Stimulated activated CD4-positive, alpha-beta T cell treated with anti-CD3 and anti-CD28 coated beads, Interleukin-2, amount 100 ng/mL, for 4 hours (primary cell): ENCODE measurements at places on chromosomes 3 and 15.

DNA sequence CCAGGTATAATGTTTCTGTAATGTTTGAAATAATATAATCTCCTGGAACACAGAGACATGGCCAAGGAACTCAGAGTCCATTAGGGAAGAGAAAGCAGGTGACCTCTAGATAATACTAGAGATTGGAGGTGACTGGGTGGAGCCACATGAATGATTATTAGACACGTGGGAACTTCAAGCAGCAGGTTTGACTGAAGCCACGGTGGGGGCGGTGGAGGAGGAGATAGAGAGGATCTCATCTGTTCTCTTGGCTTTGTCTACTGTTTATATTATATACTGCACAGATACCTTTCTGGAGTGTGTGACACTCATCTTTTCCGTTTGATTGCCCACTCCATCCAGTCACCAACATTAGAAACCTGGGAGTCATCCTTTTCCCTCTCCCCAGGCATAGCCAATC, 33.7 kb downstream of the KIF7 start:
- no peak for DNase-seq

DNA sequence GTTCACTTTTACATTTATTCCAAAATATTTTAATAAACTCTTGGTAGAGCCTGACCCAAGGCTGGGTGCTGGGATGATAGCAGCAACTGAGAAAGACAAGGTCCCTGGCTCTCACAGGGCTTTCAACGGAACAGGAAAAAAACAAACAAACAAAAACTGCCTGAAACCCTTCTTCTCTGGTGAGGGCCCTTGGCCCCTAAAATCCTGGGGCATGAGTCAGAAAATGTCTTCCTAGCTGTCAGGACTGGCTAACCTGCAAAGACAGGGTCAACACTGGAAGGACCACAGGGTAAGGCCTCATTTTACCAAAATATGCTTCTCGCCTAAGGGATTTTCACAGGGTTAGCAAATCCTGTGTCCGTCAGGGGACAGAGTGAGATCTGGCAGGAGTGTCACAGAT, 45.7 kb upstream of the WNT5A start:
- no peak for DNase-seq

GRCh38 chr3:11459186-11459824, 184.4 kb downstream of the VGLL4 start:
- DNase-seq: no peak

- no peak for DNase-seq
Measured at GRCh38 chr3:177470197-177470941, 273.1 kb upstream of the TBL1XR1 start.

- DNase-seq: no peak
Measured at GRCh38 chr3:108404368-108404767, 106.0 kb downstream of the MYH15 start.

- no peak for DNase-seq
Measured at GRCh38 chr15:56640549-56640948, 92.8 kb downstream of the ZNF280D start.

- no peak for DNase-seq
Measured at GRCh38 chr3:9810846-9811245, 784 bp downstream of the TTLL3 start.

- DNase-seq: no peak
Measured at GRCh38 chr3:29582273-29582672, 301.4 kb downstream of the RBMS3 start.

- no peak for DNase-seq
Measured at GRCh38 chr15:33211176-33211808, 16.8 kb upstream of the FMN1 start.

- no peak for DNase-seq
Measured at GRCh38 chr15:33822479-33822878, 145.8 kb upstream of the CHRM5 start.

- no peak for DNase-seq
Measured at GRCh38 chr3:175105066-175105465, 245.9 kb downstream of the NAALADL2 start.

DNA sequence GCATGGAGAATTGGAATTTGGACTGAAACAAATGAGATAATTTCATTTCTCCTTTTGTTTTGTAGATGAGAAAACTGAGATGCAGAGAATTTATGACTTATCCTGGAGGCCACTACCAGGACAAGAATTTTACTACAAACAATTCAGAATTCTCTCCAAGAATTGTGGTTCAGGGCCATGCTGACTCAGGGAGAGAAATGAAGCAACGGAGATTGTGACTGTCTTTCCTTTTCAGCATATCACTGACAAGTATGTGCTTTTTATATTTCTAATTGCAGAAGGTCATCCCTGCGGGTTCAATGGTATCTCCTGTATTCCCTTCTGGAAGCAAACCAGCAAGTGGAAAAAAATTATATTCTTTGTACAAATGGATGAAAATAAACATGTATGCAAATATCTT, 170.8 kb upstream of the MITF start:
- no peak for DNase-seq

DNA sequence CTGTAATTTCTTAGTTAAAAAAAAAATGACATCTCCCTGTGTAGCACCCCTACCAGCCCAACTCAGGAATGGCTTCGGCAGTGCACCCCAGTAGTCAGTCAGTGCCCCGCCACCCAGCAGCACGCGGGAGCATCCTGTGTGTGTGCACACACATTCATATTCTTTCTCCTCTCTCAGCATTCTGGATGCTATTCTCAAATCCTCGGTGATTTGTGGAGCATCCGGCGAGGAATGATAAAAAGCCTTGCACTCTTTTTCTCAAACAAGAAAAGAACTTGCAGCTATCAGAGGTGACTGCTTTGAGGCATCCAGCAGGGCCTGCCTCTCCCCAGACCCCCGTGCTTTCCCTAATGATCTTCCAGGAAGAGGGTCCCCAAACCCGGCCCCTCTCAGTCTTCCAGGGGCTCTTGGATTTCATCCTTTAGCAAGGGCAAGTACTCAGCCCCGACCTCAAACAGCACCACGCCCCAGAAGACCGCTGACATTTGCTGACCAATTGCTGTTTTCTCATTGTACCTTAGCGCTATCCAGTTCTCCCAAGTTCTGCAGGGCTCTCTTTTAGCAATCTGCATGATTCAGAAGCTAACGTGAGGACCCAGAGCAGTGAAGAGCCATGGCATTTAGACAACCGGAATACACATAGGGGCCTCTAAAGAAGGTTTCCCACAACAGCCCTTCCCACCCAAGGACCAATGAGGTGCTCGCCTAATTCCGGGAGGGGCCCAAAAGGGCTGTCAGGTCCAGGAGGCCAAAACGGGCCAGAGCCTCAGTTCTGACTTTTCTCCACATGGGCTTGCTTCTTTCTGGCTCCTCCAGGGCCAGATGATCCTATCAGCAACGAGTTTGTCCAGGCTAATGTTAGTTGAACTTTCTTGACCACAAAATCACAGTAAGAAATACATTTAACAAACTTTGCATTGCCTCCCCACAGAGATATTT, 72.2 kb downstream of the FAM174B start:
- DNase-seq: no peak

DNA sequence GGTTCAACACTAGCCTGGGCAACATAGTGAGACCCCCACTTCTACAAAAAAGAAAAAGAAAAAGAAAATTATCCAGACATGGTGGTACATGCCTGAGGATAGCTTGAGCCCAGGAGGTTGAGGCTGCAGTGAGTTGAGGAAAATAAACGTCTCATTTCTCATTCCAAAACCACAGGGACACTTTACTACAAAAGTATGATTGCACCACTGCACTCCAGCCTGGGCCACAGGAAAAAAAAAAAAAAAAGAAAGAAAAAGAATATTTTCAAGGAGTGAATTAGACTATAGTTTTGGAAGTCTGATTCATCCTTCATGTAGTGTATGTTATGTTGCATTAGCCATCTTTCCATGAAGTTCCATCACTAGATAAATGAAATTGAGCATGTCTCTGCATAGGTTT, 149.5 kb upstream of the THBS1 start:
- DNase-seq: no peak

DNA sequence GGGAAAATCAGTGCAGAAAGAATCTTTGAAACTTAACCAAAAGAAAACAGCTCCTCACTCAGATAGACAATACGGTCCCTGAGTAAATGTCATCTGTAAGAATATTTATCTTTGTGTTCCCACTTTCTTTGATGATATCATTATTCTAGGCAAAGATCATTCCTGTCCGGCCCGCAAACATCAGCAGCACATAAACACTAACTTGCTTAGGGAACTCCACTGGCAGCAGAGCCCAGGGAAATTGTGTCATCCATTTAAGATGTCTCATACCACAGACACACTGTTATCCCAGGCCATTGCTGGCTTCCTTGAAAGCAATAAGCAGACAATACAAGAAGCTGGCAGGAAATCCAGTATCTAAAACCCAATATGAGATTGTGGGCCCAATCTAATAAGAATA, 20.1 kb upstream of the CD96 start:
- DNase-seq: no peak

DNA sequence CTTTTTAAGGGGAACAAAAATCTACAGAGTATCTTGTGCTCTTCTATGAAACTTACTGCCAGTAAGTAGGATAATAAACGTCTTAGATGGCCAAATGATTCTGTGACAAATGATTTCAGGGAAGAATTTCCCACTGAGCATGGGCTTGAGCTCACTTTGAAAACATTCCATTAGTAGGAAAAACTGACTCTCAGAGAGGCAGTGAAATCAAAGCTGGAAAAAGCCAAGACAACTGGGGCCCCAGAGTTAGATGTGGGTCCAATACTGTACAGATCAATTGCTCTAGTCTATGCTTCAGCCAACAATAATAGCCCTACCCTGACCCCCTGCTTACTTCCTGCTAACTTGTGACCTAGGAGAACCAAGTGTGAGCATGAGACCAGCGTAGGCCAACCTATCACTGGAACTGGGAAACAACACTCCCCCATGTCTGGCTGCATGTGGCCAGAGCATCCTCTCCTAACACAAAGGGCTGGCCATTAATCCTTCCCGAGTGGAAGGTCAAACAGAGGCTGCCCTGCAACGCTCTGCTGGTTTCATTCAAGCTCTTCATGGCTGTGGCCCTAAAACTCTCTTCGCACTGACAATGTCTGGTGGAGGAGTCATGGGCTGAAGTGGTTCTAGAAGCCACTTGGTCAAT, 68.8 kb downstream of the FOXB1 start:
- DNase-seq: no peak
